ENCODE measurements at places on chromosomes 1 and 21. TPM values are rescaled to one million over a fixed set of nuclear protein-coding genes. Genes with fewer than 3 reads are reported as not detected.

- H3K36me3 ChIP-seq: peaks cover 16% of the 10 kb centered on the region
- H3K27me3 ChIP-seq: no peaks in the 10 kb centered on the region
- no peak for DNase-seq
- H3K4me1 ChIP-seq: peaks cover 14% of the 10 kb centered on the region
Observed at GRCh38 chr1:70442490-70442889, 31.4 kb downstream of the CTH start.

Gene PGLYRP4
- not detected for total RNA-seq

Gene GBP5
- not detected for total RNA-seq

Gene F3
- total RNA-seq: 21.7 TPM

- H3K27ac ChIP-seq: no peak overlapping the region
- no peaks in the 10 kb centered on the region for H3K27me3 ChIP-seq
Observed at GRCh38 chr1:28885977-28886730, 28.2 kb upstream of the EPB41 start.

Gene RERE
- total RNA-seq: 92.7 TPM

Gene TMEM234
- total RNA-seq: 19.5 TPM

DNA sequence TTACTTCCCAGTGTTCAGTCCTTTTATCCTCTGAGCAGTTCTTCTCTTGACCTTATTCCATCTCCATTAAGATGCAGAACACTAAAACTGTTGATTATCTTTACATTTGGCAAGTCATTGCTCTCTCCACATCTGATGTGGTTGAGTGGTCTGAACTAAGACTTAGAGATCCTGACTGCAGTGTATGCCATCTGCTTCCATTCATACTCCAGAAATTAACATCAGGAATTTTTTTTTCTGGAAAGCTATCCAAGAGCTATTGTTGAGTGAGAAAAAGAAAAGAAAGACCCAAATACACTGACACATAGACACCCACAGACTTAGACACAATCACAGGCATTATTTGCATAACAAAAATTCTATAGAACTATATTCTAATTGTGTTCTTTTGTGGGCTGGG lies 3.7 kb upstream of the TRIM62 start:
- H3K27me3 ChIP-seq: no peaks in the 10 kb centered on the region
- H3K36me3 ChIP-seq: no peaks in the 10 kb centered on the region

Gene PCBP3
- 10.8 TPM for total RNA-seq

DNA sequence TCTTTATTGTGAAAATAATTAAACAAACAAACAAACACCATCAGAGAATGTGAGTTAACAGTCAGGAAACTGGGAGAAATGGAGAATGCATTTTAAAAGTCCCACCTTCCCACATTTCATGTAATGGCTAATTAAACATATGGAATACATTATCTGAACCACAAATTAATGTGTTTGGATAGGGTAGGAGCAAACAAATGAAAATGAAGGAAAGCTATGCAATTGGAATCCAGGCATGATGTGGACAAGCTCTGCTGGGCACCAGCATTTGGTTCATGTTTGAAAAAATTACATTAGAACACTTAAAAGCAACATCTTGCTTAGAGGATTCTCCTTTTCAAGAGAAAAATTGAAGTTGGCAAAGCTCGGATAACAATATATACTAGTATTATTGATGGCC lies 628.1 kb downstream of the LMO4 start:
- no peaks in the 10 kb centered on the region for H3K27me3 ChIP-seq
- no peaks in the 10 kb centered on the region for H3K36me3 ChIP-seq
- H3K4me1 ChIP-seq: no peaks in the 10 kb centered on the region
- H3K27ac ChIP-seq: no peak overlapping the region

Gene HRNR
- total RNA-seq: not detected

DNA sequence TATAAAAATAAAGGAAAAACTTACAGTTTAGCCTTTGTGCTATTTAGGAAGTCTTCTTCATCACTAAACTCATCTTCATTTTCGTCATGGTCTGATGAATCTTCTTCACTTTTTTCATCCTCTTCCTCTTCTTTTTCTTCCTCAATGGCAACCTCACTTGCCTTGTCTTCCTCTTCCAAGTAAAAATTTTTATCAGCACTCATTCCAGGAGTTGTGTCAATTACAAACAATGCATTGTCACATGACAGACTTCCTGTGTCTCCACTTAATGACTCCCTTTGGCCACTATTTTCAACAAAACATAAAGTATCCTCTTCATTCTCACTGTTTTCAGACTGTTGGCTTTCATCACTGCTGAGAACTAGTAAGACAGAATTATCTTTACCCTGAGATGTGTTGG lies 2.8 kb downstream of the DNTTIP2 start:
- H3K36me3 ChIP-seq: peaks cover 59% of the 10 kb centered on the region
- no peak overlapping the region for H3K27ac ChIP-seq
- no peak for DNase-seq
- H3K27me3 ChIP-seq: no peaks in the 10 kb centered on the region

DNA sequence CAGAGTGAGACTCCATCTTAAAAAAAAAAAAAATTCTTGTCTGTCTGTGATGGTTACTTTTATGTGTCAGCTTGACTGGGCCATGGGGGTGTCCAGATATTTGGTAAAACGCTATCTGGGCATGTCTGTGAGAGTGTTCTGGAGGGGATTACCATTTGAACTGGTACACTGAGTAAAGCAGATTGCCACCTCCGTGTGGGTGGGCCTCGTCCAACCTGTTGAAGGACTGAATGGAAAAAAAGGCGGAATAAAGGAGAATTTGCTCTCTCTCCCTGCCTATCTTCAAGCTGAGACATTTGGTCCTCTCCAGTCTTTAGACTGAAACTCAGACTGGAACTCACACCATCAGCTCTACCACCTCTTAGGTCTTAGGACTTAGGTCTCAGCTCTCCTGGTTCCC lies 82.8 kb downstream of the MIS18A start:
- no peak overlapping the region for H3K27ac ChIP-seq
- no peaks in the 10 kb centered on the region for H3K27me3 ChIP-seq
- no peak overlapping the region for H3K4me3 ChIP-seq
- H3K4me1 ChIP-seq: no peaks in the 10 kb centered on the region

DNA sequence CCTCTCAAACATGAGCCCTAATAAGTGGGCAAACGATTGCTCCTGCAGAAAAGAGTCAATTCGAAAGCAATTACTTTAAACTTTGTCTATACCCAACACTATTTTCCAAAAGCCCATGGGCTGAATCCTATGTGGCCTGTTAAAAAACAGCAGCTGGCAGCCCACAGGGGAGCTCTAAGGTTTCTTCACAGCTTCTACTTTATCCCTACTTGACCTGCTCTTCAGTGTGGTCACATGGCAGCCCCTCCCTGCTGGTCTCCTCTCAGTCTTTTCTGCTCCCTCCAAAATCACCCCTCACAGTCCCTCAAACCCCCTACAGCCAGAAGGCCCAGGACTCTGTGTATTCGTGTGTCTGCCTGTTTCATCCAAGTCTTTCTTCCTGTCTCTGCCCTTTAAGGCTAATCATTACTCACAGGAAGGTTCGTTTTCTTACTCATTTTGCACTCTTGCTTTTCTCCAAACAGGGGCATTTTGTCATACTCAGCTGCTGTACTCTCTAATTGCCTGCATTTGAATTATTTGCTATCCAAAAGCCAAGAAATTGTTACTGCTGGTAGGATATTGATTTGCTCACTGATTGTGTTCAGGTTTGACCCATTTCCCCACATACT lies 62.4 kb upstream of the FAM3B start:
- no peak overlapping the region for H3K27ac ChIP-seq
- H3K36me3 ChIP-seq: peaks cover 52% of the 10 kb centered on the region
- H3K27me3 ChIP-seq: no peaks in the 10 kb centered on the region
- H3K4me3 ChIP-seq: no peak overlapping the region
- H3K4me1 ChIP-seq: no peaks in the 10 kb centered on the region
- no peak for DNase-seq

GRCh38 chr1:106613861-106614260 lies 442.6 kb upstream of the PRMT6 start:
- H3K27ac ChIP-seq: no peak overlapping the region
- H3K4me1 ChIP-seq: no peaks in the 10 kb centered on the region
- no peaks in the 10 kb centered on the region for H3K27me3 ChIP-seq
- DNase-seq: no peak
- no peaks in the 10 kb centered on the region for H3K36me3 ChIP-seq
- H3K4me3 ChIP-seq: no peak overlapping the region

DNA sequence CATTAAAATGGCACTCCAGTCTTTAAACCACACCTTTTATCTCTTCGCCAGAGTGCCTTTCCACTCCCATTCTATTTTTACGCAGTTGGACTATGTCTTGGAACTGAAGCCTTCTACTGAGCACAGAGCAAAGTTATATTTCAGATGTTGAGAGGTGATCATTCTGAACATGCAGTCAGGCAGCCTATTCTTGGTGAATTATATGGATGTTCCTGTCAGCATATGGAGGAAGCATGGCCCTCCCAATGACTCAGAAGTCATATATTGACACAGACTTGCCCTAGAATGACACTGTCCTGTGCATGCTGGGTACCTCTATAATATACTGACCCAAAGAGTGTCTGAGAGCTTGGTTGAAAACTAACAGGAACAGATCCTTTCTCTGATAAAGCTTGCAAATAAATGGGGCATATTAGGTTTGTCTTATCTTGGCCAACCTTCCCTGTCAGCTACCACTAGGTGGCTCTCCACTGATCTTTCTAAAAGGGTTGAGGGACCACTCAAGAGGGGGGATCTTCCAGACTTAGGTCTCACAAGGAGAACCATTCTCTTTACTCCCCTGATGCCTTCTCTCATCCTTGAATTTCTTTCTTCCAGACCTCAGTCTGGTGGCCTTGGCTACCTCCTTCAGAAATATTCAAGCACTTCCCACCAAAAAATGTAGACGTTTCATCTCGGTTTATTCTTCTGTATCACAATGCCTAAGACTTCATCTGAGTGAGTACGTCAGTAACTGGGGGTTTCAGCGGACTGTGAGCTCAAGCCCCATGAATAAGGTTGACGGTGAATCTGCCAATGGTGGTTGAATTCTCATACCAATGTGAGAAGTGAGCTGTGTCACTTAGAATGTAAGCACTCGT lies 11.8 kb upstream of the ALG14 start:
- no peak overlapping the region for H3K27ac ChIP-seq
- peaks cover 4% of the 10 kb centered on the region for H3K36me3 ChIP-seq
- H3K27me3 ChIP-seq: no peaks in the 10 kb centered on the region
- peak; percentile 49 for DNase-seq
- peaks cover 12% of the 10 kb centered on the region for H3K4me1 ChIP-seq

GRCh38 chr1:206738370-206739366 lies 31.9 kb upstream of the IL19 start:
- H3K27me3 ChIP-seq: no peaks in the 10 kb centered on the region
- H3K4me3 ChIP-seq: no peak overlapping the region
- peak; percentile 49 for DNase-seq

GRCh38 chr1:110487726-110488125 lies 31.2 kb downstream of the KCNA10 start:
- H3K36me3 ChIP-seq: no peaks in the 10 kb centered on the region
- H3K4me1 ChIP-seq: no peaks in the 10 kb centered on the region
- H3K4me3 ChIP-seq: no peak overlapping the region

- H3K4me1 ChIP-seq: peaks cover 7% of the 10 kb centered on the region
- no peaks in the 10 kb centered on the region for H3K36me3 ChIP-seq
- H3K27me3 ChIP-seq: no peaks in the 10 kb centered on the region
- H3K4me3 ChIP-seq: peak overlapping the region; percentile 68
- no peak for DNase-seq
Observed at GRCh38 chr1:153536012-153536670, 350 bp upstream of the S100A6 start.

GRCh38 chr1:66258404-66259105 lies 275.4 kb upstream of the SGIP1 start:
- DNase-seq: no peak
- no peaks in the 10 kb centered on the region for H3K4me1 ChIP-seq
- H3K27ac ChIP-seq: no peak overlapping the region
- no peaks in the 10 kb centered on the region for H3K27me3 ChIP-seq

- H3K4me3 ChIP-seq: no peak overlapping the region
- DNase-seq: no peak
- H3K27ac ChIP-seq: no peak overlapping the region
- H3K27me3 ChIP-seq: no peaks in the 10 kb centered on the region
- H3K36me3 ChIP-seq: peaks cover 3% of the 10 kb centered on the region
Observed at GRCh38 chr1:10160173-10160572, 50.2 kb upstream of the KIF1B start.

GRCh38 chr1:86765073-86765472 lies 60.7 kb downstream of the SH3GLB1 start:
- H3K27ac ChIP-seq: no peak overlapping the region
- no peak overlapping the region for H3K4me3 ChIP-seq
- DNase-seq: no peak
- H3K36me3 ChIP-seq: no peaks in the 10 kb centered on the region
- no peaks in the 10 kb centered on the region for H3K27me3 ChIP-seq
- H3K4me1 ChIP-seq: no peaks in the 10 kb centered on the region

Gene SH3BGR
- 4.3 TPM for total RNA-seq

DNA sequence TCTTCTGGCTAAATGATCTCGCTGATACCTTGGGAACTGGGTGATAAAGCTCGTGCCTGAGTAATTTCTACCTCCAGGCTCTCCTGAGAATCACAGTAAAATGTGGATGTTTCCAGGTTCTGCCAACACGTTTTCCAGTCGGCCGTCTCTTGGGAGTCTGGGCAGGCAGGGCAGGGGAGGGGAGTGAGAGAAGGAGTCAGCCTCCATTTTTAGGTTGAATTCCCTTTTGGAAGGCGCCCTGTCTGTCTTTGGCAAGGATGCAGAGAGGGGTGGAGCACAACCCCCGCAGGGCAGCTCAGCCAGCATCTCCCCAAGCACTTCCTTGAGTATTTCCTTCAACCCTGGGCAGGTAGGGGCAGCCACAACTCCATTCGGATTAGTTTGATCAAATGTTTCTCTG lies 15.5 kb upstream of the ACTRT2 start:
- no peak overlapping the region for H3K4me3 ChIP-seq
- H3K36me3 ChIP-seq: peaks cover 28% of the 10 kb centered on the region
- no peaks in the 10 kb centered on the region for H3K4me1 ChIP-seq
- H3K27ac ChIP-seq: no peak overlapping the region
- H3K27me3 ChIP-seq: no peaks in the 10 kb centered on the region

Gene WNT9A
- 0.66 TPM for total RNA-seq

GRCh38 chr1:182149411-182149965 lies 88.0 kb upstream of the ZNF648 start:
- no peaks in the 10 kb centered on the region for H3K27me3 ChIP-seq
- H3K36me3 ChIP-seq: no peaks in the 10 kb centered on the region

Gene TNFRSF9
- total RNA-seq: not detected

DNA sequence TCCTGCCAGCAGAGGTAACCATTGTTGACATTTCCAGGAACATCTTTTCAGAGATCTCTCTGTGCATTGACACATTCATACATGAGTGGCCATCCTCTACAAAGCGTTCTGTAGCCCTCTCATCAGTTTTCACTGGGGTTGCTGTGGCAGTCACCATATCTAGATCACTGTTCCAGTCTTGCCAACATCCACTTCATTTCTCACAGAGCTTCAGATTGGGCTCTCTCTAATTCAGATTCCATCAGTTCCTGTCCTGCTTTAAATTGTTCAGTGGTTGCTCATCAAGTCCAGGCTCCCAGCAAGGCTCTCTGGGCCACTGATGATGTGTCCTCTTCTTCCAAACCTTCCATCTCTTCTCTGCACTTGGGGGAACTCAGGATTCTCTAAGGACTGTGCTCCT lies 173.7 kb downstream of the KCNJ6 start:
- no peaks in the 10 kb centered on the region for H3K27me3 ChIP-seq
- no peak for DNase-seq
- H3K4me3 ChIP-seq: no peak overlapping the region

DNA sequence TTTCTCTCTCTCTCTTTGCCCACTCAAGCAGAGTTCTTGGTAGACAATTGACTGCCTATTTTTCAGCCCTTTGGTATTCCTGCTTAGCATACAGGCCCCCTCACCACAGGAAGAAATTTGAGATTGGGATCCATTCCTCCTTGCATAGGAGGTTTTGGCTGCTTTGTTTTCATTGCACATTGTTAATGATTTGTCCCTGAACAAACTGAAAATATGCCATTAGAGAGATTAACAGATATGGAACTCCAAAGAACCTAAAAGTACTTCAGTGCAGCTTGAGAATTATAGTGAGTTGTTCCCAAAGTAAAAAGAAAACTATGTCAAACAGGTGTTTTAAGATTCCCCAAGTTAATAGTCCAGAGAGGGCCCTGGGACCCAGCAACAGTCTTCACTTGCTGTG lies 200.0 kb downstream of the TTLL7 start:
- H3K4me3 ChIP-seq: no peak overlapping the region
- H3K36me3 ChIP-seq: no peaks in the 10 kb centered on the region
- no peak overlapping the region for H3K27ac ChIP-seq
